Kasumi-1 (cell line): ENCODE measurements at places on chromosomes 3 and 15.

- DNase-seq, result peak; percentile 2
Measured at GRCh38 chr3:10941972-10942371, 50.6 kb upstream of the SLC6A1 start.

DNA sequence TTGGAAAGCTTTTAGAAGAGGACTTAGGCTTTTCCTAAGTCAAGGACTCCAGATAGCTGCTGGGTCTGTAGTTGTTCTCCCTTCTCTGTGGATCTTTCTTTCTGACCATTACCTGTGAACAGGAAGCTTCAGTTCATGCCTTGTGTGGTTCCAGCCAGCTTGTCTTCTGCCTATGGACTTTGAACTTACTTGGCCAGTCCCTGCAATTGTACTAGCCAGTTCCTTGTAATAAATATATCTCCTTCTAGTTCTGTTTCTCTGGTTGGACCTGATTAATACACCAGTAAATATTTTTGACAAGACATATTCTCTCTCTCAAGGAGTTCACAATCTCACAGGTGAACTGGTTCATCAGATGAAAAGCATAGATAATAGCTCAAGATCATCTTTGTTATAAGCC lies 341.3 kb upstream of the DPPA4 start:
- no peak for DNase-seq

GRCh38 chr3:41462103-41462691 lies 262.9 kb downstream of the CTNNB1 start:
- DNase-seq, result no peak

DNA sequence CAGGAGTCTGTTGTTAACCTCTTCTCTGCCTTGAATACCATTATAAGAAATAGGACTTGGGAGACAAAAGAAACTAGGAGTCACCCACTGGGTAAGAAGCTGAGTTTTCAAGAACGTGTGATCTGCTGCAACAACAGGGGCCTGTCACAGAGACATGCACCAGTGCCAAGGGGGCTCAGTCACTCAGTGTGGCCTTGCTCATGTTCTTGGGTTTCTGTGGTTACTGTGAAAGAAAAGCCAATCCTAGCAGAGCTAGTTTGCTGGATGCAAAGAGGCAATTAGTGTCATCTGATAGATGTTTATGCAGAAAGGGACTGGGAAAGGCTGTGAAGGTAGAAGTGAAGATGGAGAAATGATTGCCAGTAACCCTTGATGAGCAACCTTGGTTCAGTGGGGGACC lies 126.3 kb downstream of the IQCH start:
- DNase-seq, result no peak

GRCh38 chr15:80105193-80105592 lies 45.7 kb downstream of the ZFAND6 start:
- no peak for DNase-seq

DNA sequence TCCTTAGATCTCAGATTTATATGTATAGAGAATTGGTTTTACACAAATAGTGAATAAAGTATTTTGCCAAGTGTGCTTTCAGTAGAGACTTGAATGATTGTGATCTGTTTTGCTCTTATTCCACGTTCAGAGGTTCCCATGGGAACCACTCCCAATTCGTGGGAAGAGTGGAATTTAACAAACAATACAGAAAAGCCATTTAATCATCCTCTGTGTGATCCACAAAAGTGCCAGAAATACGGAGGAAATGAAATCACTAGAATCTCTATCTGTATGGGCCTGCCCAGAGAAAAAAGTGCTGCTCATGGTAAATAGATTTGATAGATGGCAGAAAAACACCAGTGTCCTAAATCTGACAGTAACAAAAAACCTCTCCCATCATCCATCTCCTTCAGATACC lies 56.0 kb downstream of the CNTN4 start:
- DNase-seq, result no peak

- peak; percentile 1 for DNase-seq
Measured at GRCh38 chr3:17394541-17395155, 347.8 kb downstream of the TBC1D5 start.
